ENCODE measurements at places on chromosomes 13 and 19.
A peak's percentile ranks its signal among the peaks of the same experiment; 100 is the strongest.

GRCh38 chr13:99867535-99868257 lies 103.9 kb downstream of the ZIC5 start:
- H3K27ac ChIP-seq = no peak overlapping the region
- no peaks in the 10 kb centered on the region for H3K27me3 ChIP-seq
- H3K36me3 ChIP-seq = peaks cover 2% of the 10 kb centered on the region
- DNase-seq = no peak

GRCh38 chr13:75896271-75896670 lies 260.1 kb downstream of the LMO7 start:
- no peak overlapping the region for H3K4me3 ChIP-seq
- H3K27me3 ChIP-seq = no peaks in the 10 kb centered on the region
- H3K36me3 ChIP-seq = no peaks in the 10 kb centered on the region
- DNase-seq = no peak
- no peak overlapping the region for H3K27ac ChIP-seq

DNA sequence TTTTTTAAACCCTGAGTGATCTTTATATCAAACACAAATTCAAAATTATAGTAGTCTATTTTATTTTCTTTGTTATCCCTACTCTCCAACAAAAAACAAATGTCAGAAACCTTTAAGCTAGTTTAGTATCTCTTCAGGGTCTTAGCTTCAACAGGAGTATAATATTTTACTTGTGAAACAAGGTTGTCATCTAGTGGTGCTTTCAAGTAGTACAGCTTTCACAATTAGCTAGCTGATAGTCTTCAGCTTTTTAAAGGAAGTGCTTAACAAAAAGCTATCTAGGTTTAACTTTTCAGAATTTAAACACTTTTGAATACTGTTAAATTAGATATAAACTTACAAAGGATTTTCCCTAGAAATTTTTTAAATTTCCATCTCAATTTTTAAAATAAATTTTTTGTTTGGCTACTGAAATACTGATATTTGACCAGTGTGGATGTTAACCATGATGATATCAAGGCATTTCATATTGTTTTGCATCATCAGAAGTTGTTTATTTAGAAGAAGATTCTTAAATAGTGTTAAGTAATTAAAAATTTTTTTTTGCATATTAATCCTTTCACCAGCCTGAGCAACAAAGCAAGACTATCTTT lies 34.2 kb downstream of the TDRD3 start:
- H3K4me1 ChIP-seq = no peaks in the 10 kb centered on the region
- H3K27ac ChIP-seq = no peak overlapping the region
- H3K36me3 ChIP-seq = no peaks in the 10 kb centered on the region
- H3K27me3 ChIP-seq = no peaks in the 10 kb centered on the region
- H3K4me3 ChIP-seq = no peak overlapping the region

DNA sequence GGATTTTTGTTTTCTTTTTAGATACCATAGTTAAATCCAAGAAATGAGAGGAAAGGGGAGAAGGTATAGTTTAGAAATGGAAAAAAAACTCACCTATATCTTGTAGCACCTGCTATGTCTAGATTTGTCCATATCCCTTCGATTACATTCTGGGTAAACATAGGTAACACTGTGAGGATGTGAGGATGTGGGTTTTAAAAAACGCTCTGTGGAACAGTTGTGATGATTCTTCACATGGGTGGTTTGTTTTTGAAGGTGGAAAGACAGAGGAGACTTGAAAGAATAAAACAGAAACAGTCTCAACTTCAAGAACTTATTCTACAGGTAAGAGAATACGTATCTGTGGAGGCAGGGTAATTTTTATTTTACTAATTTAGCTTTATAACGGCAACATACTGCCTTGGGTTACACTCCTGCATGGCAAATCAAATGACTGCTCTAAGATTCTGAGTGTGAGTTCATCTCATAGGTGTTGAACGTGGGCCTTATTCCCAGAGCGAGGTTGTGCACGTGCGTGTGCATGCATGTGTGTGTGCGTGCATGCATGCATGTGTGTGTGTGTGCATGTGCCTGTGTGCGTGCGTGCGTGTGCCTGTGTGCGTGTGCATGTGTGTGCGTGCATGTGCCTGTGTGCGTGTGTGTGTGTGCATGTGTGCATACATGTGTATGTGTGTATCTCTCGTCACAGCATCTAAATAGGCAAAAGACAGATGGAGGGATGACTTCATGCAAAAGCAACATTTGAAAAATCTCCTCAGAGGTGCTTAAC lies 23.5 kb downstream of the ATP4B start:
- H3K27ac ChIP-seq = no peak overlapping the region
- peaks cover 71% of the 10 kb centered on the region for H3K36me3 ChIP-seq

- no peaks in the 10 kb centered on the region for H3K27me3 ChIP-seq
- peaks cover 46% of the 10 kb centered on the region for H3K36me3 ChIP-seq
- peak overlapping the region; percentile 97 for H3K27ac ChIP-seq
- peak overlapping the region; percentile 79 for H3K4me3 ChIP-seq
- no peak for DNase-seq
- H3K4me1 ChIP-seq = peaks cover 7% of the 10 kb centered on the region
These were observed 2.7 kb downstream of the TNPO2 start for GRCh38 chr19:12720851-12721655.

DNA sequence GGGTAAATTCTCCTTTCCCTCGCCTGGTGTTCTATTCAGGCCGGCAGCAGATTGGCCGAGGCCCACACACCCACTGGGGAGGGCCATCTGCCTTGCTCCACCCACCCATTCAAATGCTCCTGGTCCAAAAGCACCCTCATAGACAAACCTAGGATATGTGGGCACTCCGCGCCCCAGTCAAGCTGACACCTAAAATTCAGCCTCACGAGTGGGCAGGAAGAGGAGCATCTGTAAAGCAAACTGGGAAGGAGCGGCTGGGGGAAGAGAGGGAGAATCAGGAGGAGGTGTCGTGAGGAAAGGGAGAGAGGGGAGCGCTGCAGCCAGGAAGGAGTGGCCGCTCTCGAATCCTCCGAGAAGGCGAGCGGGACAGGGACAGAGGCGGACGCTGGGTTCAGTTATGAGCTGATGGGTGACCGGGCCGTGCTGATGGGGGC lies 136.9 kb downstream of the USP12 start:
- H3K27me3 ChIP-seq = no peaks in the 10 kb centered on the region
- H3K36me3 ChIP-seq = no peaks in the 10 kb centered on the region
- peaks cover 10% of the 10 kb centered on the region for H3K4me1 ChIP-seq
- no peak overlapping the region for H3K27ac ChIP-seq
- DNase-seq = no peak

GRCh38 chr13:113562085-113562749 lies 22.3 kb upstream of the TFDP1 start:
- no peak overlapping the region for H3K27ac ChIP-seq
- no peaks in the 10 kb centered on the region for H3K27me3 ChIP-seq
- no peaks in the 10 kb centered on the region for H3K36me3 ChIP-seq

DNA sequence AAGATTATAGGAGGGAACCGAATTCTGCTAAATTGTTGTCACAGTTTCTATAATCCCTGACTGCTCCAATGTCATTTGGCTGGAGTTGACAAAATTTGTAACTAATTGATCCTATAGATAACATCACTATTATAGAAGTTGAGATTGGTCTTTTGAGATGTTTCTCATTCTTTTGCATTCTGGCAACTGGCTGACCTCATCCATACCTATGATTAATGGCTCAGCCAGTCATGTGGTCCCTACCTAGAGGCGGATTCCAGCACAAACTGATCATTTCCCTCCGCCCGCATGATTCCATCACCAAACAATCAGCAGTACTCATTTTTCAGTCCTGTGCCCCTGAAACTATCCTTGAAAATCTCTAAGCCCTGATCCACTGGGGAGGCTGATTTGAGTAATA lies 4.2 kb downstream of the PSG2 start:
- H3K36me3 ChIP-seq = no peaks in the 10 kb centered on the region
- H3K4me3 ChIP-seq = no peak overlapping the region
- no peaks in the 10 kb centered on the region for H3K27me3 ChIP-seq
- H3K4me1 ChIP-seq = no peaks in the 10 kb centered on the region
- H3K27ac ChIP-seq = no peak overlapping the region

DNA sequence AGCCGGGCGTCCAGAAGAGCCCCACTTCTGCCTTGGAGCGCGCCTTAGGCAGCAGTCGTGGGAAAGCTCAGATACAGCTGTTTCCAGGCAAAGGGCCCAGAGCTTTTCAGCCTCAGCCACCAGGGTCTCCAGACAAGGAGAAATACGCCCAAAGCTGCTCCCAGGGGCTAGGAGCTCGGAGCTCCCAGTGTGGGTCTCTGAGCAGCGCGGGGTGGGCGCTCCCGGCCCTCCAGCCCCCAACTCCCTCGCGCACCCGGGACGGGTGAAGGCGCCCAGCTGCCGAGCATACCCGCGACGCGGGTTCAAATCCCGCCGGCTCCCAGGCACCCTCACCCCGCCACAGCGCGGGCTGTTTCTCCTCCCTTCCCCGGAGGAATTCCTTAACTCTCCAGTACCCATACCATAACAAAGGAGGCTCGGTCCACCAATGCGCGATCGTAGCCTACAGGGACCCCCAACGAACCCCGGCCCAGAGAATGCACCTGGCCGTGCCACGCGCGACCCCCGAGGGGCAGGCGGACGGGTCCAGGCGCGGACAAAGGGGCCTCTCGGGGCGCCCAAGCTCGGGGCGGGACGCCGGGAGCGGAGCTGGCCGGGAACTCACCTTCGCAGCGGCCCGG lies 507 bp downstream of the COL4A1 start:
- H3K27me3 ChIP-seq = no peaks in the 10 kb centered on the region
- peak overlapping the region; percentile 89 for H3K4me3 ChIP-seq
- H3K36me3 ChIP-seq = peaks cover 8% of the 10 kb centered on the region
- no peak for DNase-seq
- no peak overlapping the region for H3K27ac ChIP-seq

GRCh38 chr19:1125601-1126467 lies 22.0 kb downstream of the GPX4 start:
- no peak overlapping the region for H3K4me3 ChIP-seq
- no peaks in the 10 kb centered on the region for H3K27me3 ChIP-seq
- no peak for DNase-seq
- no peak overlapping the region for H3K27ac ChIP-seq

GRCh38 chr13:112955271-112955937 lies 13.6 kb upstream of the MCF2L start:
- H3K27ac ChIP-seq = no peak overlapping the region
- H3K4me1 ChIP-seq = peaks cover 65% of the 10 kb centered on the region
- no peaks in the 10 kb centered on the region for H3K27me3 ChIP-seq
- H3K36me3 ChIP-seq = no peaks in the 10 kb centered on the region

DNA sequence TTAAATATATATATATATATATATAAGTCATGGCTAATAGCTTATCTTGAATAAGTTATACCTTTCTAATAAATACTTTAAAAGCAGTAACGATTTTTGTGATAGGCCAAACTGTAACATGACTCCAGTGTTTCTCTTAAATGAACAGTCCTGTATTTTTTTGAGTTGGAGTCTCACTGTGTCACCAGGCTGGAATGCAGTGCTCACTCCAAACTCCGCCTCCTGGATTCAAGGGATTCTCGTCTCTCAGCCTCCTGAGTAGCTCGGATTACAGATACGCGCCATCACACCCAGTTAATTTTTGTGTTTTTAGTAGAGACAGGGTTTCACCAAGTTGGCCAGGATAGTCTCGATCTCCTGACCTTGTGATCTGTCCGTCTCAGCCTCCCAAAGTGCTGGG lies 814.2 kb upstream of the SLITRK5 start:
- no peak for DNase-seq
- H3K4me1 ChIP-seq = no peaks in the 10 kb centered on the region
- H3K27ac ChIP-seq = no peak overlapping the region

DNA sequence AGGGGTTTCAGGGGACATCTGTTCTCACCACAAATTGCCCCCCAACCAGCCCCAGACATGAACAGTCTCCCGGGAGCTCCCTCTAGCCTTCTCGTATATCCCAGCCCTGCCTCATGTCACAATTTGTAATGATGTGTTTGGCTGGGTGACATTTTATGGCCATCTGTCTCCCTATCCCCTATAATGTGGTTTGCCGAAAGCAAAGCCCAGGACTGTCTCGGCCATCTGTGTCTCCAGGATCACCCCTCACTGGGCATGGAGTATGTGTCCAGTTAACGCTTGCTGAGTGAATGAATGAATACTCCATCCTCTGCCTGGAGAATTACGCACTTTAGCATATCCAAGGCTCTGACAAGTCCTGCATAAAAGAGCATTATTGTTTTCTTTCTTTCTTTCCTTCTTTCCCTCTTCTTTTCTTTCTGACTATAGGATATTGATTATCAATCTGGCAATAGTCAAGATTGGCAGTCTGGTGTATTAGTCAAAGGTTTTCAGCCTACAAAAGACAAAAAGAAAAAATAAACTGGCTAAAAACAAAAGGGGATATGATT lies 15.1 kb downstream of the HPN start:
- no peak overlapping the region for H3K4me3 ChIP-seq
- DNase-seq = no peak
- no peaks in the 10 kb centered on the region for H3K36me3 ChIP-seq
- no peak overlapping the region for H3K27ac ChIP-seq
- no peaks in the 10 kb centered on the region for H3K4me1 ChIP-seq

GRCh38 chr13:47039106-47039505 lies 142.3 kb upstream of the HTR2A start:
- H3K27ac ChIP-seq = no peak overlapping the region
- H3K4me3 ChIP-seq = no peak overlapping the region
- no peaks in the 10 kb centered on the region for H3K4me1 ChIP-seq
- H3K36me3 ChIP-seq = no peaks in the 10 kb centered on the region
- no peaks in the 10 kb centered on the region for H3K27me3 ChIP-seq

Data from neuronal stem cell (in vitro differentiated cells).